ENCODE measurements at places on chromosomes 4 and X. TPM values are rescaled to one million over a fixed set of nuclear protein-coding genes. Genes with fewer than 3 reads are reported as not detected.

Gene APLN
- 0.38 TPM for total RNA-seq

Gene LRIT3
- not detected for total RNA-seq

Gene DUSP9
- total RNA-seq = 1.9 TPM

Gene GALNT7
- 33.8 TPM for total RNA-seq

Gene ADAMTS3
- total RNA-seq = not detected

Gene TRPC3
- total RNA-seq = 0.09 TPM

Gene GSX2
- total RNA-seq = not detected

Gene PABPC5
- total RNA-seq = not detected

- H3K4me1 ChIP-seq = no peaks in the 10 kb centered on the region
- DNase-seq = no peak
- no peaks in the 10 kb centered on the region for H3K36me3 ChIP-seq
Measured at GRCh38 chrX:147847999-147848398, 63.7 kb upstream of the FMR1 start.

DNA sequence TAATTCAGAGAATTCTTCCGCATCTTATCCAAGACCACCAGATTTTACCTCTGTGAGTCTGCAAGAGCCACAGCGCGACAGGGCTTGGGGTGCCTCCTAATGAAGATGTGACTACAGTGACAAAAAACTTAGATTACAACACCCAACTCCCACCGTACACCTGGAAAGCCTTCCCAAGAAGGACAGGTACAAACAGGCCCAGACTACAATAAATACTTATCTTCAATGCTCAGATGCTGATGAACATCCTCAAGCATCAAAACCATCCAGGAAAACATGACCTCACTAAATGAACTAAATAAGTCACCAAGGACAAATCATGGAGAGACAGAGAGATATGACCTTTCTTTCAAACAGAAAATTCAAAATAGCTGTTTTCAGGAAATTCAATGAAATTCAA is 20.8 kb upstream of the ABCG2 start:
- H3K27me3 ChIP-seq = no peaks in the 10 kb centered on the region
- no peaks in the 10 kb centered on the region for H3K36me3 ChIP-seq
- H3K4me1 ChIP-seq = peaks cover 18% of the 10 kb centered on the region
- no peak for DNase-seq

DNA sequence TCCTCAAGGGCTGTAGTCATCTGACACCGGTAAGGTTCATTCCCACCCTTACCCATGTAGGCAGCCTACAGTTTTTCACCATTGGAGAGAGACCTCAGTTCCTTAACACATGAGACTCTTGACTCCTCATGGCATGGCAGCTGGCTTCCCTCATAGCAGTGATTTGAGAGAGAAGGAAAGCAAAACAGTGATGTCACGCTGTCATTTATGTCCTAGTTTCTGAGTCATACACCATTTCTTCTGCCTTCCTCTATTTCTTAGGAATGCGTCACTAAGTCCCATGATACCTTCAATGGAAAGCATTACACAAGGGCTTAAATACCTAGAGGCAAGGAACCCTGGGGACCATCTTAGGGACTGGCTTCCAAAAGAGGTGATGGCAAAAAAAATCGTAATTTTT is 226.1 kb downstream of the SPCS3 start:
- H3K4me3 ChIP-seq = no peak overlapping the region
- no peak overlapping the region for H3K27ac ChIP-seq
- DNase-seq = no peak
- no peaks in the 10 kb centered on the region for H3K4me1 ChIP-seq

- no peaks in the 10 kb centered on the region for H3K27me3 ChIP-seq
- H3K27ac ChIP-seq = no peak overlapping the region
- no peaks in the 10 kb centered on the region for H3K36me3 ChIP-seq
- H3K4me3 ChIP-seq = no peak overlapping the region
- H3K4me1 ChIP-seq = peaks cover 21% of the 10 kb centered on the region
- DNase-seq = no peak
Measured at GRCh38 chr4:8575457-8575856, 4.7 kb upstream of the GPR78 start.

GRCh38 chr4:27000122-27000521 is 139.5 kb downstream of the STIM2 start:
- no peak overlapping the region for H3K4me3 ChIP-seq
- H3K27ac ChIP-seq = peak overlapping the region; percentile 6
- no peaks in the 10 kb centered on the region for H3K4me1 ChIP-seq
- DNase-seq = no peak
- no peaks in the 10 kb centered on the region for H3K36me3 ChIP-seq

DNA sequence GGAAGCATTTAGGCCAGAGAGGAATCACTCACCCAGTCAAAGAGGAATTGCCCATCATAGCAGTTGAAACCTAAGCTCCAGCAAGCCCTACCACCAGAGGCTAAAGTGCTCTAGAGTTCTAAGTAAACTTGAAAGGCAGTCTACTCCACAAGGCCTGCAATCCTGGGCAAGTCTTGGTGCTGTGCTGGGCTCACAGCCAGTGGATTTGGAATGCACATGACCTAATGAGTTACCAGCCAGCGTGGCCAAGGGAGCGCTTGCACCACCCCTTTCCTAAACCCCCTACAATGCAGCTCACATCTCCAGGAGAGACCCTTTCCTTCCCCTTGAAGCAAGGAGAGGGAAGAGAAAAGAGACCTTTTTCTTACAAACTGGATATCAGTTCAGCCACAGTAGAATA is 445.7 kb downstream of the GASK1B start:
- H3K4me3 ChIP-seq = no peak overlapping the region
- H3K4me1 ChIP-seq = no peaks in the 10 kb centered on the region
- DNase-seq = no peak
- no peaks in the 10 kb centered on the region for H3K36me3 ChIP-seq
- no peak overlapping the region for H3K27ac ChIP-seq
- H3K27me3 ChIP-seq = no peaks in the 10 kb centered on the region

- H3K27ac ChIP-seq = no peak overlapping the region
- peaks cover 91% of the 10 kb centered on the region for H3K36me3 ChIP-seq
- no peaks in the 10 kb centered on the region for H3K4me1 ChIP-seq
- no peaks in the 10 kb centered on the region for H3K27me3 ChIP-seq
- no peak overlapping the region for H3K4me3 ChIP-seq
Measured at GRCh38 chr4:183286590-183287308, 33.3 kb downstream of the CLDN22 start.

GRCh38 chr4:21447301-21448054 is 501.1 kb downstream of the KCNIP4 start:
- H3K4me1 ChIP-seq = no peaks in the 10 kb centered on the region
- no peak overlapping the region for H3K4me3 ChIP-seq
- H3K27ac ChIP-seq = no peak overlapping the region
- no peaks in the 10 kb centered on the region for H3K36me3 ChIP-seq
- H3K27me3 ChIP-seq = no peaks in the 10 kb centered on the region

- no peak overlapping the region for H3K4me3 ChIP-seq
- no peak for DNase-seq
- no peaks in the 10 kb centered on the region for H3K27me3 ChIP-seq
- H3K36me3 ChIP-seq = no peaks in the 10 kb centered on the region
- H3K27ac ChIP-seq = no peak overlapping the region
Measured at GRCh38 chr4:112403101-112403945, 106.2 kb downstream of the ALPK1 start.

DNA sequence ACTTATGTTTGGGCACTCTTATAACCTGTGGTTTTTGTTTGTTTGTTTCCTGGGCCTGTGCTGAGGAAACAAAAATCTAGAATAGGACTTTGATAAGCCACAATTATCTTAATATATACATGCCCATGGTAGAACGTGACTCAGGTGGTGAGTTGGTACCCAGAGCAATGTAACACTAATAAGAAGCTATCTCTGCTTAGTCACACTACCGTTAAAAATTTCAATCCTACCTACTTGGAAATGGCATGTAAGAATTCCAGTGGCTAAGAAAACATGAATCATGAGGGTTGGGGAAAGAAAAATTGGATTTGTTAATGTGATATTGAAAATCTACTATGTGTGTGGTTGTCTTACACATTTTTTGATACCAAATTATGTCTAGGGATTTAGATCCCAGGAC is 30.5 kb upstream of the ADGRG2 start:
- no peaks in the 10 kb centered on the region for H3K27me3 ChIP-seq
- no peaks in the 10 kb centered on the region for H3K36me3 ChIP-seq
- no peak overlapping the region for H3K4me3 ChIP-seq
- no peak for DNase-seq
- no peaks in the 10 kb centered on the region for H3K4me1 ChIP-seq
- H3K27ac ChIP-seq = no peak overlapping the region

- H3K36me3 ChIP-seq = no peaks in the 10 kb centered on the region
- DNase-seq = no peak
- no peaks in the 10 kb centered on the region for H3K4me1 ChIP-seq
- H3K27ac ChIP-seq = no peak overlapping the region
- H3K4me3 ChIP-seq = no peak overlapping the region
Measured at GRCh38 chr4:127421437-127421836, 211.3 kb upstream of the INTU start.

DNA sequence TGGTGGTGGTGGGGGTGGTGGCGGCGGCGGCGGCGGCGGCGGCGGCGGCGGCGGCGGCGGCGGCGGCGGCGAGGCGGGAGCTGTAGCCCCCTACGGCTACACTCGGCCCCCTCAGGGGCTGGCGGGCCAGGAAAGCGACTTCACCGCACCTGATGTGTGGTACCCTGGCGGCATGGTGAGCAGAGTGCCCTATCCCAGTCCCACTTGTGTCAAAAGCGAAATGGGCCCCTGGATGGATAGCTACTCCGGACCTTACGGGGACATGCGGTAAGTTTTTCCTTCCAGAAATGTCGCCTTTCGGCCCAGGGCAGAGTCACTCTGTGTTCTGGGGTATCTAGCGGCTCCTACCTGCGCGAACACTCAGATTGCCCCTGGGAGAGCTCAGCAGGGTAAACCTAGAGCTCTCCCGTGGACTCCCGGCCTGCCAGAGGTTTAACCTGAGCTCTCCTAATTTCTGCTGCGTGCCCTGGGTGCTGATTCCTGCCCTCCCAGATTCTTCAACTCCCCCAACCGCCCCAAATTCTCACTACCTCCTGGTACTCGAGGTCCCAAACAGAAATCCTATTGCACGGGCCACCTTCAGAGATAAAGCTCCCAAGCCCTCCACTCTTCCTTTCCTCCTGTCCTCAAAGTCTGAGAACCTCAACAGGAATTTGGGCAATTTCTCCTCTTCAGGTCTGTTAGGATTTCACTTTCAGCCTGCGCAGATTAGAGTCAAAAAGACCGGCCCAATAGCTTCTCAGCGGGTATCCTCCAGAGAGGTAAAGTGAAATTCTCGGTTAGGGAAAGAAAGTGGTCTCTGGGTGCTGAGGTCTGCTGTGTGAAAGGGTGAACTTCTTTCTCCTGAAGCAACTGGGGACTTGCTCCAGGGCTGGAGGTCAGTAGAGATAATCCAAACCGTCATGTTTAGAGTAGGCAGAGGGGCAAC is 2.9 kb downstream of the AR start:
- H3K4me3 ChIP-seq = peak overlapping the region; percentile 66
- no peaks in the 10 kb centered on the region for H3K36me3 ChIP-seq
- peak overlapping the region; percentile 36 for H3K27ac ChIP-seq
- no peak for DNase-seq
- no peaks in the 10 kb centered on the region for H3K27me3 ChIP-seq
- H3K4me1 ChIP-seq = no peaks in the 10 kb centered on the region

- DNase-seq = no peak
- no peak overlapping the region for H3K27ac ChIP-seq
- no peaks in the 10 kb centered on the region for H3K4me1 ChIP-seq
- no peaks in the 10 kb centered on the region for H3K36me3 ChIP-seq
Measured at GRCh38 chr4:20126906-20127305, 124.8 kb upstream of the SLIT2 start.

DNA sequence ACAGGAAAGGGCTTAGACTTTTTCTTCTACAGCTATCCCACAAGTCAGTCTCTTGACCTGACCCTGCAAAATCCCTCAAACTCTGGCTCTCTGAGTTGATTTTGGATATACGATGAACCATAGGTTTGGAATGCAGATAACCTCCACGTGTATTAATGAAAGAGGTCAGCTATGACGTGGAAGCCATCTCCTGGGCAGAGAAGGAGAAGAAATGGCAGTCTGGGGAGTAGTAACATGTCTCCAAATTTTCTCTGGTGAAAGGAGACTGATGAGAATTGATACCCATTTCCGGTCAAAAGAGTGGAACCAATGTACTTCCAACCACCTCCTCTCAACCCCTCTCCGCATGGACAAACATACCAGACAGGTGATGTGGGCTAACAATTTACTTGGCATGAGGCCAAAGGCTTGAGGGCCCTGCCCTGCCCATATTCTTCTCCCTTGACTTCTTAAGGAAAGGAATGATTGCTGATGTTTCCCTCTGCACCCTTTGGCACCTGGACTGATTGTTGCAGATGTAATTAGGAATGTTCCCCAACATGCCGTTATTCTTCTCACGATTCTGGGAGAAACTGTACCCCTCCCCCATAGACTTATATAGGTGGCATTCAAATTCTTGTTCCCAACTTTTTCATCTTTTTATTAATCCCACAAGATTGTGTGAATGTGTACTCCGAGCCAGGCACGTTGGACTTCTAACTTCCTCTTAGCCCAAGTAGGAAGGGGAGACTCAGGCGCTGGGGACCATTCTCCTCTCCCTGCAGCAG is 580 bp upstream of the PLS3 start:
- H3K36me3 ChIP-seq = no peaks in the 10 kb centered on the region
- peaks cover 36% of the 10 kb centered on the region for H3K4me1 ChIP-seq
- H3K4me3 ChIP-seq = peak overlapping the region; percentile 64
- no peak for DNase-seq
- H3K27ac ChIP-seq = peak overlapping the region; percentile 87
- H3K27me3 ChIP-seq = no peaks in the 10 kb centered on the region

DNA sequence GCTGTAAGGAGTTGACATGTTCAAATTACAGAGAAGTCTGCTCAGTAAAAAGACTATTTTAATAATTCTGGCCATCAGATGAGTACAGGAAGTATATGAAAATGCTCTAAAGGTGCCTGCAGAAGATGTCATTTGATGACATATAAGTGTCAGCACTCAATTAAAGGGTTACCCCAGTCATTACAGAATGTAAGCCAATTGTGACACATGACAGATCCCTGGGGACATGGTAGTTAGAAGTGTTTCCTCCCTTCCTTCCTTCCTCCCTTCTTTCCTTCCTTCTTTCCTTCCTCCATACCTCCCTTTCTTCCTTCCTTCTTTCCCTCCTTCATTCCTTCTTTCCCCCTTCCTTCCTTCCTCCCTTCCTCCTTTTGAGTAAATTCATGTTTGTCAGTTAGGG is 453.0 kb downstream of the RAPGEF2 start:
- no peaks in the 10 kb centered on the region for H3K27me3 ChIP-seq
- no peak for DNase-seq
- H3K36me3 ChIP-seq = no peaks in the 10 kb centered on the region

- H3K27me3 ChIP-seq = no peaks in the 10 kb centered on the region
- no peaks in the 10 kb centered on the region for H3K4me1 ChIP-seq
- no peak overlapping the region for H3K27ac ChIP-seq
Measured at GRCh38 chr4:100285121-100285520, 94.9 kb upstream of the DDIT4L start.

DNA sequence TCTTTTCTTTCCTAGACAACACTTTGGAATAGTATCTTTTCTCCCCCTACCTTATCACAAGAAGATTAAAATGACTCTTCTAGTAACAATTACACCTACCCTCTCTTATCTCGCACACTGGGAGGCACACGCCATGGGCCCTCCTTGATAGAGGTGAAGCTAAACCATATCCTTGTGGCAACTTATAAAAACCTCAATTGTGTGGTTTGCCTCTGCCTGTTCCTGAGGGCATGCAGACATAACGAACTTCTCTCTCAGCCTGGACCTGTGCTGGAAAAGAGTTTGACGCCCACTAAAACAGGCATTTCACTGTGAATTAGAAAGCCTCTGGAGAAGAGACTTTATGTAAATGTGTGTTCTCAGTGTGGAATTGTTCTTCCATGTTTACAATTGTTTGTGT is 141.2 kb downstream of the NDST3 start:
- H3K4me3 ChIP-seq = no peak overlapping the region
- no peak for DNase-seq
- no peak overlapping the region for H3K27ac ChIP-seq

Measured in esophagus squamous epithelium (tissue), 5 donors.